SK-N-SH (cell line): ENCODE measurements at places on chromosomes 3 and 15.

DNA sequence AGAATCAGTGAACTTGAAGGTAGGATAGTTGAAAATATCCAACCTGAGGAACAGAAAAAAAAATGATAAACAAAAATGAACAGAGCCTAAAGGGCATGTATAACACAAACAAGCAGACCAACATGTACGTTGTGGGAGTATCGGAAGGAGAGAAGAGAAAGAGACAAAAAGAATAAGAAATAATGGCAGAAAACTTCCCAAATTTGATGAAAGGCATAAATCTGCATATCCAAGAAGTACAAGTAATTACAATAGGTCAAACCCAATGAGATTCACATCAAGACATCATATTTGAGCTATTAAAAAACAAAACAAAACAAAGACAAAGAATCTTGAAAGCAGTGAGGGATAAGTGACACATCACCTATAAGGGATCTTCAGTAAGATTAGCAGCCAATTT lies 38.1 kb upstream of the ATP13A5 start:
- DNase-seq, result no peak

DNA sequence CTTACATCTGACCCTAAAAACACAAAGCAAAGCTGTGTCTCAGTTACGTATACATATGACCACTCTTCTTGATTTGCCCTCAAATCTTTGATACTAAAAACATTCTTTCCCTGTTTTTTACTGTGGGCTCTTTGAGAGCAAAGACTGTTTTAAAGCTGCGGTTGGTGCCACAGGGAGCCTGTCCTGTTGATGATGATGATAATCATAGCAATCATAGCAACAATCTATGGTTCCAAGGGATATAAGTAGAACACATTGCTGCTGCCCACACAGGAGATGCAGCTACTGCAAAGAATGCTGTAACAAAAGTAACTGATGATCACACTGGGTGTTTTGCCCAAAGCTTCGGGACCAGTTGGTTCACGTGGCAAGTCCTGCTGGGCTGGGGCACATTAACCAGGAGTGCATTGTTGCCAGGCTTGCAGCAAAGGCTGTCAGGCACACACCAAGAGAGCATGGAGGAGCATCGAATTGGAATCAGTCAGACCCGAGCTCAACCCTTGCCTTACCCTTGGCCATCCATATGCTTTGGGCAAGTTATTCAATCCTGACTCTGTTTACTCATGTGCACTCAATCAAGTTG lies 131.4 kb upstream of the EIF1B start:
- DNase-seq, result no peak

DNA sequence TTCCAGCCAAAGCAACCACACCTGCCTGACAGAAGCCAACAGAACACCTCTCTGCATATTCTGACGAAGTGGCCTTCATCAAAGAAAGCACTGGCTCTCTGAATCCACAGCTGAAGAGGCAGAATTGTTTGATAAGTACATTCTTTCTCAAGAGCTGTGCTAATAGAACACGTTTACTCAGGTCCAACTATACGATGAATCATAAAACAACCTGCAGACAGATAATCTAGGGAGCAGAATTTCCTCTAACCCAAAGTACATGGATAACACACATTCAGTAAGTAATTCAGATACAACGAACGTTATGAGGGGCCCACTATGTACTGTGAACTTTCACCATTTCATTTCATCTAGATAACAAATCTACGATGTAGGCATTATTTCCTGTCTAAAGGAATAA lies 25.4 kb downstream of the ALDH1A2 start:
- no peak for DNase-seq

- no peak for DNase-seq
Observed at GRCh38 chr3:29764041-29764440, 483.2 kb downstream of the RBMS3 start.
